ENCODE measurements at places on chromosomes 3 and 15.
A peak's percentile ranks its signal among the peaks of the same experiment; 100 is the strongest.

DNA sequence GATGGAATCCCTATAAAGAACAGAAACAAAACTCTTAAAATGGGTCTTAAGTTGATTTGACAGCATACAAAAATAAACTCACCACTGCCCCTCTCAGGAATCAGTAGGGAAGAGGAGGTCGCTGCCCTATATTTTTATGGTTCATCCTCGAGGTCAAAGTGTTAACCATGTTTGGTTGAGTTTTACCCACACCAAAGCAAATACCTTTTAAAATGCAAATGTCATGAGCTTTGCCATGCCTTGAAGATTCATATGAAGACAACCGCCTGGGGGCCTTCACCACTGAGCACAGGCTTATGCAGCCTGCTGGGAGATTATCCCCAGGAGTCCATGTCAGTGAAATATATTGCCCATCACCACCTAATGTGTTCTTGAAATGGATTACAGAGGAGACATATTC, 66.1 kb downstream of the GLB1 start:
- no peak for DNase-seq

DNA sequence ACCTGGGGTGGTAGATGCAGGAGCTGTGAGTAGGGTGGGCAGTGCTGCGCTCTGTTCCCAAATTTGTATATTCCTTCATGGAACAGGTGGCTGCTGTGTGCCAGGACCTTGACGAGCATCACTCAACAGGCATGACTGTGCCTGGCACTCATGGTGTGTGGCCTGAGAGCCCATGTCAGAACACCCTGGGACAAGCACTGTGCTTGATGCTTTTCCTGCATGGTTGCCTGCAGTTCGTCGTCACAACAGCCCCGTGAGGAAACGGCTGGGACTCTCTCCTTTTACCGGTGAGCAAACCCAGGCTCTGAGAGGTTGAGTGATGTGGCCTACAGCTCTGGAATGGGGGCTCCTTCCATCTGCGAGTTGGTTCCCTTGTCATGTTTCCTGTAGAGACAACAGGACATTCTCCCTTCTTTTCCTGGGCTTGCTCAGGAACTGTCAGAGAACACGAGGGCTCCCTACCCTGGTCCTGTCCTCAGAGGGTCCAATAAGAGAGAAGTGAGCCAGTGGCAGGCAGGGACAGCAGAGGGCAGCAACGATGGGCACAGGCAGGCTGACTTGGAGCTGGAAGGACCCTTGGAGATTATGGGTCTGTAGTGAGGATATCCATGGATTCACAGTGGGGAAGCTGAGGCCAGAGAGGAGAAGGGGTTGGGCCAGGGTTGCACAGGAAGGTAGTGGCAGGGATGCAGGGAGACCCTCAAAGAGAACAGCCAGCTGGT, 37.4 kb downstream of the PRKCD start:
- DNase-seq: no peak

GRCh38 chr3:168806871-168807270, 711.1 kb upstream of the GOLIM4 start:
- no peak for DNase-seq

DNA sequence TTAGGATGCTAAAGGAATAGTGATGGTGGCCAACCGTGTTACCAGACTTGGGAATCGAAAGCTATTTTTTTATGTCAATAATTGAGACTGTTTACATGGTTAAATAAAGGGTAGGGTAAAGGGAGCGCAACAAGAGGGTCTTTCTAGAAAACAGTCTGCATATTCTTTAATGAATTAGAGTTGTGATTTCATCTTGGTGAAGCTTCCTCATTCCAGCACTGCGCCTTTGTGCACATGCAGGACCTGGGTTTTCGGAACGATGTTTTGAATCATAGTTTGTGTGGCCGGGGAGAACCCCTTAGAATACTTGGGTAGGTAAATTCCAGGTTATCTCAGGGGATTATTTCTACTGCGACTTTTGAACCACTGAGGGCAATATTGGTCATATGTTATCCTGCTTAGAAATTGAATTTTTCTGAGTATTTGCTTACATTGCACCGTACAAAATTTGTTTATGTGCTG, 1.3 kb downstream of the PIK3CA start:
- DNase-seq: peak; percentile 55

DNA sequence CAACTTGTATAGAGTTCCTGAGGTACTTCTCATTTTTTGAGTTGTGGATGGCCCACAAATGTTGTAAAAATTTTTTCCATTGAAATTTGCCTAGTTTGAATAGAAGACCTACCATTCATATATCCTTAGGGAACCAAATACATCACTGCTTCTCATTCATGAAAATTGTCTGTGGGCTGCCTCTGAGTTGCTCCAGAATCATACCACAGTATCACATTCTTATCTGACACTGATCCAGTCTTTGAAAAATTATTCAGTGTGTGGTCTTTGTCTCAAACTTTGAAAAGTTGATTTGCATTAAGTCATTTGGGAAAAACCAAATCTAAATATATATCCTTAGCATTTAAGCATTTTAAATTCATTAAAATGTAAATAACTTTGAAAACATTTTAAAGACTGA, 321.1 kb downstream of the LSAMP start:
- DNase-seq: no peak
